NCI-H1092 (cell line): ENCODE measurements at places on chromosomes 1 and 21.
A peak's percentile ranks its signal among the peaks of the same experiment; 100 is the strongest.

GRCh38 chr1:181910905-181911304, 150.6 kb downstream of the ZNF648 start:
- DNase-seq = no peak

GRCh38 chr1:24317081-24317480, 2.1 kb upstream of the GRHL3 start:
- DNase-seq = no peak

DNA sequence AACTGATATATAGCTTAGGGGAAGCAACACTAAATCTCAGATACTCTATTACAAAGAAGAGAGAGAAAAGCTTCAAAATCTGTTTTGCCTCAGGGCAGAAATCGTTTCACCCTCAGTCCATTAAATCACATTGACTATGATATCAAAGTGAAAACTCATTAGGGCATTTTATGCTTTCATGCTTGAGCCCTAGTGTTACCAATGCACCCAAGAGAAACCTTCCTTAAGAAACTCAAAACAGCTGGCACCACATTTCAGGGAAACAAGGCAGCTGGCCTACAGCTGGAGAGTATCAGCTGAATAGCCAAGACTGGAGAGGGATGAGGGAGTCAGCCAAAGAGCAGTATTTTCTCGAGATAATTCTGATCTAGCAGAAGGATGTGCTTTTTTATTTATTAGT, 14.9 kb downstream of the COLGALT2 start:
- DNase-seq = no peak

DNA sequence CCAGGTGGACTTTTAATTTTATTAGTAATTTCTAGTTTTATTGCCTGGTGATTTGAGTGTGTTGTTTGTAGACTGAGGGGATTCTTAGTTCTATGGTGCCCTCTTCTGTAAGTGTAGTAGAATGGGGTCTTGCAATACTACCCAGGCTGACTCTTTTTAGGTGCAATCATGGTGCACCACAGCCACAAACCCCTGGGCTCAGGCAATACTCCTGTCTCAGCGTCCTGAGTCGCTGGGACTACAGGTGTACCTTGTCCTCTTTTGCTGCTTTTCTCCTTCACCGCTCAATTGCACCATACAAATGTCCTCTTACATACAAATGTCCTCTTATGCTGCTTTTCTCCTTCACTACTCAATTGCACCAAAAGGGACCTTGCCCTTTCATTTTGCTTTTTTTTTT, 43.1 kb downstream of the SCP2 start:
- no peak for DNase-seq

DNA sequence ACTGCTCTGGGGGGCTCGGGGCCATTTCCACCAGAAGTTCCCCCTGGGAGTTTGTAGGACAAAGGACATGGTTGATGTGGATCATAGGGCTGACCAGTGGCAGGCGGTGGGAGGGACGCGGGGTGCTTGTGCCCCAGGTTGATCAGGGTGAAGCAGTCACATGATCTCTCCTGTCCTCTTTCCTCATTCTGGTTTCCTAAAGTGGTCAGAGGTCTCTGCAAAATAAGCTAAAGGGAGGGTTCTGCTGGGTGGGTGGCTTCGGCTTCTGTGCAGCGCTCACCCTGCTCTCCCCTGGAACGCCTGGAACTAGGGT, 9.2 kb downstream of the PDXK start:
- no peak for DNase-seq

DNA sequence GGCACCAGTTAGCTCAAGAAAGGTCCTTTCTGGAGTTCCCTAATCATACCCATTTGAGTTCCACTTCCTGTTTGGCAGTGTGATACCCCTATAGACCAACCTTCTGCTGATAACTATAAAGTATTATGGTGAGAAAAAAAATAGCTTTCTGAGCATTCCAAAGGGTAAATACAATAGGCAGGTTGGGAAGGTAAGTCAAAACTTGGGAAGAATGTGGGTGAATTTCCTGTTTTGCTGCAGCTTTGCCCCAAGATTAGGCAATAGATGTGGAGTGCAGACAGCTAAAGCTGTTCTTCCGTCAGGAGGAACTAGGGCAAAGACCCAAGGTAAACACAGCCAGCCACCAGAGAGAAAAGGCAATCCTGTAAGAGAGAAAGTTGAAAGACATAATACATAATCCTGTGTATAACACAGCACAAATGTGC, 49.9 kb upstream of the GUCA2A start:
- peak; percentile 28 for DNase-seq

DNA sequence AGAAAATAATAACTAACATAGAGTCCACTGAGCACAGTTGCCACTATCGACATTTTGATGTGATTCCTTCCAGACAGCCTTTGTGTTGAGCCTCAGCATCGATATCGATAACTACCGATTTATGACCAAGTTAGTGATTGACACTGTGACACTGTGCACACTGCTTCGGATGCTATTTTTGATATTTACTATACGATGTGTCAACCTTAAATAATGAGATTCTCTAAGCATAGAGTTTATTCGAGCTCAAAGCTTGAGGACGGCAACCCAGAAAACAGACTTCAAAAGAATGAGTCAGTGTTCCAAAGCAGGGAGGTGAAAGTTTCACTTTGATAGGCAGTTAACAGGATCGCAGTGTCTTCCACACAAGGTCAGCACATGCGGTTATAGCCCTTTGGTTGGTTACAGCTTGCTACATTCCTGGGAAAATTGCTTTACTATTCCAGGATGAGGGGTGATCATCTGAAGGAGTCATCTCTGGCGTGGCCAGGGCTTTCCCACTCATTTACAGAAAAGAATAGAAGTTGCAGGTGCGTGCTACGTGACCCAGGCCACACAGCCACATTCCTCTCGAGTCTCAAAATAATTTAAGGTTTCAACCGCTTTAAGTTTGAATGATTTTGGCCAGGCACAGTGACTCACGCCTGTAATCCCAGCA, 53.6 kb upstream of the EFHD2 start:
- no peak for DNase-seq

DNA sequence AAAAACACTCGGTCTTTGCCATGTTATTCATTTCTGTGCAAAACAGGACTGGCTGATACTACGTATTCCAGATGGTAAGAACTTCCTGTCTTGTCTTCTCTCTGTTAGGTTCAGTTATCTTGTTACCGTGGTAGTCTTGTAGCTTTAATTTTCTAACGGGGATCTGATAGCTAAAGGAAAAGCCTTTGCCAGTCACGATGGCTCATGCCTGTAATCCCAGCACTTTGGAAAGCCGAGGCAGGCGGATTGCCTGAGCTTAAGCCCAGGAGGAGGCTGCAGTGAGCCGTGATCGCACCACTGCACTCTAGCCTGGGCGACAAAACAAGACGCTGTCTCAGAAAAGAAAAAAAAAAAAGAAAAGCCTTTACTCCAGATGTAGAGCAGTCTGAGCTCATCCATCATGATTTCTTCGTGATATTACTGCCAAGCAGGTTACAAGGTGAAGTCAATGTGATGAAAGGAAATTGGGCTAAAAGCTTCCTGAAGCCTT, 11.1 kb upstream of the MSTO1 start:
- no peak for DNase-seq

DNA sequence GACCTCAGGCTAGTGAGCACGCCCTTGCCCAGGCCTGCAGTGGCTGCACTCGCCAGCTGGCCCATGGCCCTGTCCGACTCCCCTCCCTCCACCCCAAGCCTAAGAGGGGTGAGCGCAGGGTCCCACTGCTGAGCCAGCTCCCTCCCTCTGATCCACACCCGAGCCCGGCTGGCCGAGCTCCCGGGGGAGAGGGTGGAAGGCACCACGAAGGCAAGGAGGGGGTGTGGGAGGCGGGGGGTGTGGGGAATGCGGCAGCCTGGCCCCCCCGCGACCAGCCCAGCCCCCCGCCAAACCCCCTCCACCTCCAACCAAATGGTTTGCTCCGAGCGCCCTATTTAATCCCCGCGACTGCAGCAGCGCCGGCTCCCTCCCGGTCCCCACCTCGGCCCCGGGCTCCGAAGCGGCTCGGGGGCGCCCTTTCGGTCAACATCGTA, at the start of gene CADM3:
TSS of gene CADM3 (plus strand) at position 362 of the 434 bp plus-strand sequence. CDS start 151 bp downstream, outside the sequence.
- peak; percentile 59 for DNase-seq
